Stimulated activated CD4-positive, alpha-beta T cell treated with anti-CD3 and anti-CD28 coated beads, Interleukin-15, amount 100 ng/mL, for 24 hours (primary cell): ENCODE measurements at places on chromosomes 11 and 22.

GRCh38 chr11:60658409-60658808 is 41.0 kb upstream of the MS4A8 start:
- DNase-seq = no peak

- DNase-seq = no peak
Measured at GRCh38 chr11:44742508-44743246, 15.9 kb downstream of the TSPAN18 start.

DNA sequence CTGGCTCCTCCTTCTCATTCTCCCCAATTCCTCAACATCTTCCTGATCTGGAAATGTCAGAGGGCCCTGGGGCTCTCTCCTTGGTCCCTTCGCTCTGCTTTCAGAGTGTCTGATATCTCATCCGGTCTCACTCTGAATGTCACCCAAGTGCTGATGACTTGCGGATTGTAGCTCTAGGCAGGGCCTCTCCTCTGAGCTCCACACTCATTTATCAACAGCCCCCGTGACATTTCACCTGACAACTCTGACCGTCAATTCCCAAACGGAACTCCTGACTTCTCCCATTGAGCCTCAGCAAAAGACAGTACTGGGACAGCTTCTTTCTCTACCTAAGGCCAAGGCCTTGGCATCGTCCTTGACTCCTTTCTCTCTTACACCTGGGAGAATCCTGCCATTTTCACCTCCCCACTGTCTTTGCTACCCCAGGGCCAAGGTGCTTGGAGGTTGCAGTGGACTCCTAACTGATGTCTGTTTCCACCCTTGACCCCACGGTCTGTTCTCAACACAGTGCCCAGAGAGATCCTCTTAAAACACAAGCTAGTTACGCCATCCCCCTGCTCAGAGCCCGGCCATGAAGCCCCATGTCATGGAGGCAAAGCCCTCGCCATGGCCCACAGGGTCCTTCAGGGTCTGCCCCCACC is 57.5 kb upstream of the THY1 start:
- no peak for DNase-seq

DNA sequence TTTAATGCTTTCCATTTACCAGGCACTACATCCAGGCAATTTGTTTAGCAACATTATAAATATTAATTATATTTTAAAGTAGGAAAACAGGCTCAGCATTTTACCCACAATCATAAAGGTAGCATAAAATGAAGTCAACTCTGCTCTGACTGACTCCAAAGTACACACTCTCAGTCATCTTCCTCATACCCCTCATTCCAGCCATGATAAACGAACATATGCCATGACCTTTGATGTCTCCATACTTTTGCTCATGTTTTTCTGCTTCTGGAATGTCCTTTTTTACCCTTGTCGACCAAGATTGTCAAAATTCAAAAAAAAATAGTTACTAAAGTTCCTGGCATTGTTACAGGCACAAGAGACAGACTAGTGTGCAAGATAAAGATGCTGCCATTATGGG is 77.7 kb upstream of the SOX6 start:
- DNase-seq = no peak

DNA sequence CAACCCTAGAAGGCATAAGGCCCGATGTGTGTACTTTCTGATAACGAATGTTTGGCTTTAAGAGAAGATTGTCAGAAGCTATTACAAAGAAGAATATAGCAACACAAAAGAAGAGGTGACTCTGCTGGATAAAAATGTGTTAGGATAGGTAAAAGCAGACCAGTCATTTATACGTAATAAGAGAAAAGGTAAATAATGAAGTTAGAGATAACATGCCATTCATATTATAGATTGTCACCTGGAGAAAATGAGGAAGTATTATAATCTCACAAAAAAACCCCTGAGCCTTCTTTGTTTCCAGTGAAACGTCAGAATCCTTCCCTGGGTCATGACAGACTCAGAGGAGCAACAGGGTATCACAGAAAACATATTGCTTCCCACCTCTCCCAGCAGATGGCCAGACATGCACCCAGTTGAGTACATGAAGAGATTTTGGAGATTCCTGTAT is 36.1 kb downstream of the PPFIA1 start:
- no peak for DNase-seq

- no peak for DNase-seq
Measured at GRCh38 chr11:66768088-66768521, 39.1 kb upstream of the SPTBN2 start.

GRCh38 chr11:112302226-112302868 is 41.7 kb upstream of the PLET1 start:
- no peak for DNase-seq

DNA sequence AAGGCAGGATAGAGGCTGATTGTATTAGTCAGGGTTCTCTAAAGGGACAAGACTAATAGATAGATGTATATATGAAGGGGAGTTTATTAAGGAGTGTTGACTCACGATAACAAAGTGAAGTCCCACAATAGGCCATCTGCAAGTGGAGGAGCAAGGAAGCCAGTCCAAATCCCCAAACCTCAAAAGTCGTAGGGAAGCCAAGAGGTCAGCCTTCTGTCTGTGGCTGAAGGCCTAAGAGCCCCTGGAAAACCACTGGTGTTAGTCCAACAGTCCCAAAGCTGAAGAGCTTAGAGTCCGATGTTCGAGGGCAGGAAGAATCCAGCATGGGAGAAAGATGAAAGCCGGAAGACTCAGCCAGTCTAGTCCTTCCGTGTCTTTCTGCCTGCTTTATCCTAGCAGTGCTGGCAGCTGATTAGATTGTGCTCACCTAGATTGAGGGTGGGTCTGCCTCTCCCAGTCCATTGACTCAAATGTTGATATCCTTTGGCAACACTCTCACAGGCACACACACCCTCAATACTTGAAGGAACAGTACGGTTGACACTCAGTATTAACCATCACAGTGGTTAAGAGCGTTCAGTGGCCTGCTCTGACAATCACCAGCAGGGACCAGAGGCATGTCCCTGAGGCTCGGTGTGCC is 135.6 kb downstream of the CSNK2A3 start:
- DNase-seq = no peak

GRCh38 chr11:82996966-82997606 is 74.6 kb downstream of the RAB30 start:
- peak; percentile 56 for DNase-seq

- no peak for DNase-seq
Measured at GRCh38 chr11:44258839-44259420, 51.0 kb downstream of the ALX4 start.

GRCh38 chr22:43823911-43824665 is 12.0 kb upstream of the EFCAB6 start:
- no peak for DNase-seq

GRCh38 chr11:116882386-116882785 is 45.0 kb upstream of the APOA1 start:
- peak; percentile 14 for DNase-seq

DNA sequence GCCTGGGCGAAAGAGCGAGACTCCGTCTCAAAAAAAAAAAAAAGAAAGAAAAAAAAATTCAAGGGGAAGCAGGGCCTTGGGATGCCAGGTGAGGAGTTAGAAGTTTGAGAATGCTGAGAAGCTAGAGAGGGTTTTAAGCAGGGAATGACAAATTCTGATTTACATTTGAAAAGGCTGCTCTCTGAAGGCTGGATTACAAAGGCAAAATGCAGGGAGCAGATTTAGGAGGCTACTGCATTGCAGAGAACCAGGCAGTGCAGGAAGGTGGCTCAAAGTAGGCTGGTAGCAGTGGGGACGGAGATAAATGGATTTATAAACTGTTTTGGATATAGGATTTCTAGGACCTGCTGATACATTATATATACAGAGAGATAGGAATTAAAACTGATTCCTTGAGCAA is 66.6 kb downstream of the KCNC1 start:
- DNase-seq = no peak

DNA sequence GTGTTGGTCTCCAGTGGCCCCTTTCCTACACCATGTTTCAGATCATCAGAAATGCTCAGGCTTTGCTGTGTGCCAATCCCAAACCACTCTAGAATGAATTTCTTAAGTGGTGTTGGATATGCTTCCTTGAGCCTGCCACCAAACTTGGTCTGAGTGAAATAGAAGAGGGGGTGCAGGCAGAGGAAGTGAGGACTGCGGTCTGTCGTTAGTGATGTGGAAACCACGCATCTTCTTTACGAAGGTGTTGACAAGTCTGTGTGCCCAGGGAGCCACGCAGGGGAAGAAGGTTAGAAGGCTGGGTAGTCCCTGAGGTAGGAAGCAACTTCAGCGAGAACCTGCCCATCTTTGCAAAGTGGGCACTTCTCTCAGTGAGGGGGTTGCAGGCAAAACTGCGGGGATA is 187.4 kb upstream of the NAV2 start:
- no peak for DNase-seq

- peak; percentile 50 for DNase-seq
Measured at GRCh38 chr11:94171693-94172440, 43.2 kb downstream of the PANX1 start.

DNA sequence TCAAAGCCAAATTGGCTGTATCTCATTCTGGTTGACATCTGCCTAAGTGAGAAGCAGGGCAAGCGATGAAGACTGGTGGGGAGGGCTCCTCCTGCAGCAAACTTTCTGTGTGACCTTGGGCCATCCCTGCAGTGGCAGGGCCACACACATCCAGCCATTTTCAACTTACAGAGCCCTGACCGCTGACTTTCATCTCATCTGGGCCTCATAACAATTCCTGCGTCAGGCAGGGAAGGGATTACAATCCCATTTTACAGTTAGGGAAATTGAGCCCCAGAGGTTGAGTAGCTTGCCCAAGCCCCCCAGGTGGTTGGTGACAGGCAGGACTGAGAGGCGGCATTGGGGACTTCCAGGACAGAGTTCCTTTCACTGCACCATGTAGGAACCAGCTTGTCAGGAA is 21.9 kb downstream of the TPBGL start:
- DNase-seq = no peak

DNA sequence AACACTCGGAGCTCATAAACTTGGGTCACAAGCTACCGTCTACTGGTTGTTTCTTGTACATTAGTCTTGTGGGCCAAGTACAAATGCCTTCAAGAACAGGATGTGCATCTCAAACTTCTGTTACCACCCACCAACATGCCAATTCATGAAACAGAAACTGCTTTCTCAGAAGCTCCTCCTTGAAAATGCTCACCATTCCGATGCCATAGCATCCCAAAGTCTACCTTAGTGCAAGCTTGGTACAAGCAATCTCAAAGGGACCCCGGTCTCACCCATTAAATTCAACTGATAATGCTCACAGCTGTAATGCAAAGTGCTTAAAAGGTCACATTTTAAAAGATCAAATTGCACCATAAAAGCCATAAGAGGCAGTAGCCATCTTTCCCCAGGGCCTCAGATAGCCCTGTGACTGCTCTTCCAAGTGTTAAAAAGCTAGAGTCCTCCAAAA is 31.8 kb upstream of the CCDC34 start:
- no peak for DNase-seq

GRCh38 chr22:46085828-46086576 is 64.3 kb upstream of the PPARA start:
- DNase-seq = no peak

GRCh38 chr11:28965819-28966218 is 857.6 kb downstream of the METTL15 start:
- no peak for DNase-seq

DNA sequence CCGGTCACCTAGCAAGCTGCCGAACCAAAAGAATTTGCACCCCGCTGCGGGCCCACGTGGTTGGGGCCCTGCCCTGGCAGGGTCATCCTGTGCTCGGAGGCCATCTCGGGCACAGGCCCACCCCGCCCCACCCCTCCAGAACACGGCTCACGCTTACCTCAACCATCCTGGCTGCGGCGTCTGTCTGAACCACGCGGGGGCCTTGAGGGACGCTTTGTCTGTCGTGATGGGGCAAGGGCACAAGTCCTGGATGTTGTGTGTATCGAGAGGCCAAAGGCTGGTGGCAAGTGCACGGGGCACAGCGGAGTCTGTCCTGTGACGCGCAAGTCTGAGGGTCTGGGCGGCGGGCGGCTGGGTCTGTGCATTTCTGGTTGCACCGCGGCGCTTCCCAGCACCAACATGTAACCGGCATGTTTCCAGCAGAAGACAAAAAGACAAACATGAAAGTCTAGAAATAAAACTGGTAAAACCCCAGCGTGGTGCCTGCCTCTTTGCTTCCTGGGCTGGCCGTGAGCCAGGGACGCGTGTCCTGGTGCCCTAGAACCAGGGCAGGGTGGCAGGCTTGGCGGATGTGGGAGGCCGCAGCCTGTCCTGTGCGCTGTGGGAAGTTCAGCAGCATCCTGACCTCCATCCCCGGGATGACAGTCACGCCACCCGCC is 13.2 kb downstream of the CCND1 start:
- DNase-seq = no peak

- no peak for DNase-seq
Measured at GRCh38 chr11:85595285-85595884, 31.8 kb downstream of the DLG2 start.

GRCh38 chr11:117563556-117563955 is 233.5 kb downstream of the DSCAML1 start:
- no peak for DNase-seq

GRCh38 chr22:17117400-17117799 is 3.8 kb downstream of the TMEM121B start:
- DNase-seq = no peak

GRCh38 chr11:91104237-91104636 is 881.4 kb upstream of the CHORDC1 start:
- no peak for DNase-seq

GRCh38 chr11:86722006-86722405 is 49.6 kb upstream of the ME3 start:
- DNase-seq = no peak

DNA sequence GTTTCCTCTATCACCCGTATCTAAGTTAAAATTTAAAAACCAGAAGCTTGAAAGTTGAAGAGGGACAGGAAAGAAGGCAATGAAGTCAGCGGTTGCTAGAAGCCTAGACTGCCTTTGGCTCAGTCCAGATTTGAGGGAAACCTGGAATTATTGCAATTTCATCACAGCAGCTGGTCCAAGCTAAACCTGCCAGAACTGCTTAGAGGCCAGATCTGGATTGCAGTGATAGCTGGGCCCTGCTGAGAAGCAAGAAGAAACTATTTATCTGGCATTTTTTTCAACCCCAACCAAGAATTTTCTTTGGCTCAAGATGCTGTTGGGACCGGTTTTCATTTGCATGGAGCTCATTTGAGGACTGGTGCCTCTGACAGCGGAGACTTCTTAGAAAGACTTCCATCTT is 121.5 kb upstream of the TEAD1 start:
- no peak for DNase-seq

DNA sequence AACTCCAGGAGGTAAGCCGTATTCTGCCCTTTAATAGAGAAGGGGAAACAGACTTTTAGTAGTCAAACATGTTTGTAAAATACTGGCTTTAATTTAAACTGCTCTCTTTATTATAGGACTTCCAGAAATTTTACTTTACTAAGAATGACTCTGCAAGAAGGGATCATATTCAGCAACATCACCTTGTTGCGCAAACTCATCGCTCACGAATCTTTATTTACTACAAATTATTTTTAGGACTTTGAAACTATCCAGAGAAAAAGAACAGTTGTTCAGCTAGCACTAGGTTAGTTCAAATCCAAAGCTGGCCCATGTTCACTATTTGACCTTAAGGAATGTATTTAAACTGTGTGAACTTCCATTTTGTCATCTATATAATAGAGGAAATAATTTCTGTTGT is 498.3 kb upstream of the TENM4 start:
- no peak for DNase-seq
